ENCODE measurements at places on chromosomes 4 and X.

DNA sequence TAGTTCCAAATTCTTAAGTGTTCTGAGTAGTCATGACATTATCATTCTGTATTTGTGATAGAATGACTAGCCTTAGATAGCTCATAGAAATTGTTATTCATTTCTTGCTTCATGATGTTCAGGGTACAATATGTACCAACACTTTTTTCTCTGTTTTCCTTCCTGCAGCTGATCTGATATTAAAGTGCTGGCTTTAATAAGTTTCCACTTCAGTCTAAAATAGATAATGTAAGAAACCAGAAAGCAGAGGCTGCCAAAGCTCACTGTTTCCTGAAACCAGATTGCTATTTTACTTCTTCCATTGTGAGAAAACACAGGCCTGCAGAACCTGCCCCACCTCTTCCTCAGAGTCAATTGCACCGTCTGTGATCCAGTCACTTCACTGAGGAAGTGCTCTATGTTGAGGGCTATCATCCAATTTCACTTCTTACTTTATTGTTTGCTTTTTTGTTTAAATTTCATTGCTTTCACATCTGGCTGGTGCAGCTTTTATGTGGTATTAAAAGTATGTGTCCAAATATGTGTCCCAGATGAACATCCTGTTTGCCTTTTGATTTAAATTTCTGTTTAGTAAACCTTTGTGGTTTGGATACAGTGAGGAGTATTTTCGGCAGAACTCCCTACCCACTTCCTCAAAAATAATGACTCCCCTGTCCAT lies 652.1 kb downstream of the ANKRD50 start:
- no peak for DNase-seq

GRCh38 chr4:57149833-57150232 lies 39.6 kb upstream of the IGFBP7 start:
- no peak for DNase-seq

- no peak for DNase-seq
Observed at GRCh38 chrX:21705225-21705624, 47.1 kb upstream of the KLHL34 start.

GRCh38 chr4:107094332-107094731 lies 58.2 kb upstream of the DKK2 start:
- DNase-seq = peak; percentile 26

- no peak for DNase-seq
Observed at GRCh38 chr4:17512973-17513665, 1.2 kb upstream of the QDPR start.

- no peak for DNase-seq
Observed at GRCh38 chr4:152640058-152640921, 39.5 kb downstream of the TMEM154 start.

DNA sequence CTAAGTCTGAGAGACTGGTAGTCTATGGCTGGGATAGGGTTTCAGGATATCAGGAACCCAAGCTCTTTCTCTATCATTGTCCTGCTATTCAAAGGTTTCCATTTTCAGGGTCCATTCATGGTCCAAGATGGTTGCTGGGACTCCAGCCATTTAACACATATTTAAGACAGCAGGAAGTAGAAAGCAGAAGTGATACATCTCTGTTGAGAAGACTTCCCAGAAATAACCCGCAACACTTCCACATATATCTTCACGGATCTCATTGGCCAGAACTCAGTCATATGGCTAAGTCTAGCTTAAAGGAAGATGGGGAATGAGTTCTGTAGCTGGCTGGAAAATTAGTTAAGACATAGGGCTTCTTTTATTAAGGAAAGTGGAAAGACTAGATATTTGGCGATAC lies 23.8 kb downstream of the CTSO start:
- DNase-seq = no peak

DNA sequence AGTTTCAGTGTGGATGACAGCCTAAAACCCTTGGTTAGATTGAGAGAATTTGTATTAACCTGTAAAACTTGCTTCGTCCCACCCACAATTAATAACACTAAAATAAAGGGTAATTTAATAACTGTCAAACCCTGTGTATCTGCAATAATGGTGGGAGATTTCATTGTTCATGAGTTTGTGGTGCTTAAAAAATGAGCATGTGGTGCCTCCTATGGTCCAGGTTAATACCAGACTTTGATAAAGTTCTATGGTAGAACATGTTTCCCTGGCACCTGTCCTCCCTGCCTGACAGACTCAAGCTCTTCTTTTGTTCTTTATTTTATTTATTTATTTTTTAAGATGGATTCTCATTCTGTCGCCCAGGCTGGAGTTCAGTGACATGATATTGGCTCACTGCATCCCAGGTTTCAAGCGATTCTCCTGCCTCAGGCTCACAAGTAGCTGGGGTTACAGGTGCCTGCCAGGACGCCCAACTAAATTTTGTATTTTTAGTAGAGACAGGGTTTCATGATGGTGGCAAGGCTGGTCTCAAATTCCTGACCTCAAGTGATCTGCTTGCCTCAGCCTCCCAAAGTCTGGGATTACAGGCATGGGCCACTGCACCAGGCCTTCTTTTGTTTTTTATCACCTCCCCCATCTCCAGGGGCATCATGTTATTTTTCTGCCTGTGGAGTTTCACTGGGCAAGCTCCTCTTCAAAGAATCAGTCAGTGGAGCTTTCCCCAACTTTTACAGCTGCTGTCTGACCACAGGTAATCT lies 289.2 kb downstream of the NR3C2 start:
- no peak for DNase-seq

GRCh38 chr4:101643186-101643837 lies 147.2 kb upstream of the BANK1 start:
- DNase-seq = no peak

- no peak for DNase-seq
Observed at GRCh38 chr4:53012738-53013137, 150.6 kb downstream of the RASL11B start.

GRCh38 chr4:30518211-30518610 lies 202.0 kb upstream of the PCDH7 start:
- no peak for DNase-seq

GRCh38 chr4:88728146-88728545 lies 30.5 kb upstream of the NAP1L5 start:
- no peak for DNase-seq

DNA sequence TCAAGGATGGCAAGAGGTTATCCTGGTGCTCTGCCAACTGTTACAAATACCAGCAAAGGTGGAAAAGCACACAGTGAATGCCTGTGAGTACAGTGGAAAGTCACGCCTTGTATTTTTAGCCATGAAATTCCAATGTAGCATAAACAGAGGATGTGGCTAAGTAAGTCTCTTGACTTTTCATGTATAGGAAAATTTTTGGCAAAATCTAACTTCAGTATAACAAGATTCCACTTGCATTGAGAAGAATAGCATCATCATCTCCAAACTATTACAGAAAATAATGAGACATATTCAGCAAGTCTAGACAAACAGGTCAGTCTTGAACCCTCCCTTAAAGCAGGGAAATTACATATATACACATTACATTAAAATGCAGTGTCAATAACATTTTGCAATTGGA lies 7.9 kb downstream of the SLC10A6 start:
- no peak for DNase-seq

DNA sequence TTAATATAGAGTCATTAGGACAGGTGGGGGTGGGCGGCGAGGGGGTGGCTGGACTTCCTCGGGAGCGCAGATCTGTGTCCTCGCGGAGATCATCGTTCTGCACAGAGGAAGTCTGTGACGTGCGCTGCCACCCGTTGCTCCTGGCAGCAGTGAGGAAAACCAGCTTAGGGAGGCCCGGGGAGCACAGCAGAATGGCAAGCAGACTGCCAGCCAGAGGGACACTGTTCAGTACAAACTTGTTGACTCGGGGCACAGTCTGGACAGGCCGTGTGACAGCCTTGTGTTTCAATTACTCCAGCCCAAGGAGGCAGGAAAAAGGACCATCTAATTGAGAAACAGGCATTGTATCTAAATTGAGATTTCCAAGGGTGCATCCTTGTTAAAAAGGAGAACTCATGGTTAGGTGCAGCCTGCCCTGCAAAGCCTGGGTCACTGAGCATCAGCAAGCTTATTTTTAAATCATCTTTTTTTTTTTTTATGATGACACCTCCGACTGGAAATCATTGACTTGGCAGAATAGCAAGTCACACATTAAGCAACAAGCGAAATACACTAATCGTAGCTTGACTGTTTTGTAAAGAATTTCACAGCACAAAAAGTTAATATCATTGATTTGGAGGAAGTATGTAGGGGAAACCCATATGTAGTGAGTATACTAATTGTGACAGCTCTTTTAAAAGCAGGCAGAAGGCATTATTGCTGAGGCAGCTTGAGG lies 512.0 kb upstream of the FAT1 start:
- DNase-seq = no peak

- no peak for DNase-seq
Observed at GRCh38 chr4:30443289-30443688, 276.9 kb upstream of the PCDH7 start.
